ENCODE measurements at places on chromosomes 2 and 18. TPM values are rescaled to one million over a fixed set of nuclear protein-coding genes. Genes with fewer than 3 reads are reported as not detected.

The CXCR4 gene
- total RNA-seq, result 239 TPM

The RAX gene
- total RNA-seq, result not detected

The PNO1 gene
- 11.0 TPM for total RNA-seq

The GCG gene
- not detected for total RNA-seq

The MOB1A gene
- total RNA-seq, result 167 TPM

The ZBTB7C gene
- not detected for total RNA-seq

The TUBA4B gene
- not detected for total RNA-seq

The DYNAP gene
- not detected for total RNA-seq

The RIF1 gene
- 74.0 TPM for total RNA-seq

The C1QL2 gene
- not detected for total RNA-seq

The ZAP70 gene
- total RNA-seq, result 432 TPM

The ARHGAP25 gene
- total RNA-seq, result 133 TPM

The DAW1 gene
- not detected for total RNA-seq

The RNF103 gene
- 55.6 TPM for total RNA-seq

The PAPOLG gene
- total RNA-seq, result 25.0 TPM

The CD8B gene
- total RNA-seq, result 2.4 TPM

The DPY30 gene
- 31.1 TPM for total RNA-seq

The FOXI3 gene
- not detected for total RNA-seq

The XDH gene
- total RNA-seq, result not detected

The GALNT14 gene
- not detected for total RNA-seq

The FSIP2 gene
- 0.19 TPM for total RNA-seq

The IL1R1 gene
- 0.30 TPM for total RNA-seq

All from naive thymus-derived CD4-positive, alpha-beta T cell (primary cell).